ENCODE measurements at places on chromosomes 2 and 18.

GRCh38 chr2:97011977-97012569 is 25.7 kb upstream of the FAM178B start:
- DNase-seq, result no peak
- H3K27ac ChIP-seq, result no peak overlapping the region
- H3K36me3 ChIP-seq, result no peaks in the 10 kb centered on the region
- H3K4me3 ChIP-seq, result no peak overlapping the region
- no peaks in the 10 kb centered on the region for H3K27me3 ChIP-seq

DNA sequence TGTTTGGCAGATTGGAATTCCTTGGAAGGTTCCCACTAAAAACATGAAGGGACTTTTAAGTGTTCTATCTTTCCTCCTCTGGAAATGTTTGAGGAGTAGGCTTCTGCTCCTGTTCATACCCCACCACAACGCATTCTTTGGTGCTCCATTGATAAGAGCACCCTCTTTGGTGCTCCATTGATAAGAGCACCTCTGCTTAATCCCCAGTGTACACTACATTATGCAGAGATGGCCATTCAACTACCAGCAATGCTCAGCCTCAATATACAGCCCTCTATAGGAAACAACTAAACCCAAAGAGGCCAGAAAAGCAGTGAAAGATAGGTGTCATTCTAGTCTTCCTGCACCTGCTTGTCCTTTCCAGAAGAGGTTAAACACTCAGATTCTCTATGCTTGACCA is 1.8 kb upstream of the CHAC2 start:
- H3K27ac ChIP-seq, result no peak overlapping the region
- no peak overlapping the region for H3K4me3 ChIP-seq
- peaks cover 10% of the 10 kb centered on the region for H3K36me3 ChIP-seq
- H3K27me3 ChIP-seq, result no peaks in the 10 kb centered on the region
- H3K4me1 ChIP-seq, result peaks cover 14% of the 10 kb centered on the region
- no peak for DNase-seq

- no peaks in the 10 kb centered on the region for H3K36me3 ChIP-seq
- H3K4me1 ChIP-seq, result peaks cover 6% of the 10 kb centered on the region
- no peak overlapping the region for H3K27ac ChIP-seq
- DNase-seq, result no peak
- H3K4me3 ChIP-seq, result no peak overlapping the region
Measured at GRCh38 chr18:26780520-26781325, 84.8 kb downstream of the AQP4 start.

- H3K4me3 ChIP-seq, result no peak overlapping the region
- no peak for DNase-seq
- H3K27me3 ChIP-seq, result no peaks in the 10 kb centered on the region
Measured at GRCh38 chr2:7011356-7012083, 94.3 kb downstream of the RNF144A start.

DNA sequence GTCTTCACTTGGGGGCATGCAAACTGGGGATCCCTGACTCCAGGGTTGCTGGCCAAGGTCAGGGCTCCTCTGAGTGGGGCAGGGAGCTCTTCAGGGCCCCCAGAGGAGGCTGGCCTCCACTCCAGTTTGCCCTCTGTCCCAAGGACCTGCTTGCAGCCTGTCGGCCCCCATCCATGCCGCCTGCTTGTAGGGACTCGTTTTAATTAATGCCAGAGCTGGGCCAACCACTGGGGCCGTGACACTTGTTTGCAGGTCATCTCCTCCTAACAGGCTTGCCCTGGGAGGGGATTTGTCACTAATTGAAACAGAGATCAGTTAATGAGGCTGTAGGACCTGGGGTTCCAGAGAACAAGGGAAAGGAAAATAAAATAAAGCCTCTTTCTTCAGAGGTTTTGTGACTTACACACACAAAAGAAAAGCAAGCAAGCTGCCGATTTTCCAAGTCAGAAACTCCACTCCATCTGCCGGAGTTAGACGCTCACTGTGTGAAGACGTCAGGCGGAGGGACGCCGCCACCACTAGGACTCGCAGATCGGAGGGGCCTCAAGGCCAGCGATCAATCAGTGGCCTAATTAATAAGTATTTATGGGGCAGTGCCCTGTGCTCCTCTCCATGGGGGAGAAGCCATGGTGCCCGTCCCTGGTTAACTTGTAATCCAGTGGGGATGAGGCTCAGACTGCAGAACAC is 75.9 kb downstream of the SFXN5 start:
- H3K4me1 ChIP-seq, result no peaks in the 10 kb centered on the region
- no peaks in the 10 kb centered on the region for H3K36me3 ChIP-seq
- no peak for DNase-seq
- H3K27ac ChIP-seq, result no peak overlapping the region
- H3K4me3 ChIP-seq, result no peak overlapping the region
- H3K27me3 ChIP-seq, result no peaks in the 10 kb centered on the region

GRCh38 chr2:17759805-17760204 is 5.9 kb downstream of the GEN1 start:
- H3K4me3 ChIP-seq, result no peak overlapping the region
- no peak for DNase-seq
- H3K27me3 ChIP-seq, result no peaks in the 10 kb centered on the region
- H3K4me1 ChIP-seq, result peaks cover 7% of the 10 kb centered on the region

All from upper lobe of left lung (tissue), 6 donors.